Stimulated activated CD4-positive, alpha-beta T cell treated with anti-CD3 and anti-CD28 coated beads, Interleukin-1b, Interleukin-23, amount 100 ng/mL, for 1 hour (primary cell): ENCODE measurements at places on chromosomes 11 and 22.

DNA sequence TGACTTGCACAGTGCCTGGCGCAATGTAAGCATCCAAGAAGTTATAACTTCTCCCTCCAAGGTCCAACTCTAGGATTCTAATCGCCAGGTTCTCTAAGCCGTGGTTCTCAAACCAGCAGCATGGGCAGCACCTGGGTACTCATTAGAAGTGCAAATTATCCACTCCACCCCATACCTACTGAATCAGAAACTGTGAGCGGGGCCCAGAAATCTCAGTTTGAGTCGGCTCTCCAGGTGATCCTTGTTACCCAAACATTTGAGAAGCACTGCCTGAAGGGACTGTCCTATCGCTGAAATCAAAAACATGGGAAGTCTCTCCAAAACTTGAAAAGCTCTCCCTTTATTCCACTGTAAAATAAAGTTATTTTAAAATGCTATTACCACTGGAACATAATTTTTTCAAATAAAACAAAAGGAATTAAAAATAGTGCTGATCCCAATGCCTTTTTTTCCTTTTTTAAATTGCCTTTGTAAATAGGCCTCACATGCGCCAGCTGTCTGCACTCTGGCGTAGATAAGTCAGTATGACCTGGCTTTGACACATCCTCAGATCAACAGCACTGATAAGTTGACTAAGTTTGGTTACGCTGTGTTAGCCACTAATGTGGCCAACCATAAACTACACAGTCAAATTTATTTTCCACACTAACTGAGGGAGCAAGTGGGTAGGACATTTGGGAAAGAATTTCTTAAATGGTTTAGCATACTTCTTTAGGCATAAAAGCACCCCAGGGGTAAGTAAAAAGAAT is 8.4 kb upstream of the CTR9 start:
- DNase-seq = no peak

DNA sequence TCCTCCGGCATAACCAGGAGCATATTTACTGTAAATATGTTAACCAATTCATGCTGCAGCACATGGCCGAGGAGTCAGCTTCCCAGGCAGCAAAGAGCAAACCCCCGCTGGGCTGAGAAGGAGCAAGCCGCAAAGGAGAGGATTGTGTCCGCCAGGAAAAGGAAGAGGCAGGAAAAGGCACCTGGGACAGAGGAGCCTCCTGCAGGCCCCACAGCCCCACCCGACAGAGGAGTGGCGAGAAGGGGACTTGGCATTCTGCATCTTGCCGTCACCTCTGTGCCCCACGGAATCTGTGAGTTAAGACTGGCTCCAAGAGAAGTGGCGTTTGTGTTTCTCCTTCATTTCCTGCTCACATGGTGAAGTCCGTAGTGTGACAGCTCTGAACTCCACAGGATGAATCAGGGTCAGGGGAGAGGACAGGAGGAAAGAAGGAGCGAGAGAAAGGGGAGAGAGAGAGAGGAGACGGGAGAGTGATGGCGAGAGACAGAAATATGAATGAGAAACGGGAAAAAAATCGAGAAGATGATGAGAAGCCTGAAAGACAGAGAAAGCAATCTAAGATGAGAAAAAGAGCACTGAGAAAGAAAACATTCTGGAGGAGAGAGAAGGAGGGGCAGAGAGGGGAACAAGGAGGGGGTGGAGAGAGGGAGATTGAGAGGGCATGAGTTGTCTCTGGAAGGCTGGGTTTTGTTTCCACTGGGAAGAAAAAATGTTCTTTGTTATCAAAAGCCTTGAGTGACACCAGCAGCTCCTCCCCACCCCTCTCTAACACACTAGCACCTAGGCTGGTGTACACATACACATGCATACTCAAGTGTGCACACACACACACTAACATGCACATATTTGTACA is 489.6 kb downstream of the MN1 start:
- no peak for DNase-seq

GRCh38 chr11:78156127-78156844 is 16.9 kb upstream of the ALG8 start:
- DNase-seq = no peak

DNA sequence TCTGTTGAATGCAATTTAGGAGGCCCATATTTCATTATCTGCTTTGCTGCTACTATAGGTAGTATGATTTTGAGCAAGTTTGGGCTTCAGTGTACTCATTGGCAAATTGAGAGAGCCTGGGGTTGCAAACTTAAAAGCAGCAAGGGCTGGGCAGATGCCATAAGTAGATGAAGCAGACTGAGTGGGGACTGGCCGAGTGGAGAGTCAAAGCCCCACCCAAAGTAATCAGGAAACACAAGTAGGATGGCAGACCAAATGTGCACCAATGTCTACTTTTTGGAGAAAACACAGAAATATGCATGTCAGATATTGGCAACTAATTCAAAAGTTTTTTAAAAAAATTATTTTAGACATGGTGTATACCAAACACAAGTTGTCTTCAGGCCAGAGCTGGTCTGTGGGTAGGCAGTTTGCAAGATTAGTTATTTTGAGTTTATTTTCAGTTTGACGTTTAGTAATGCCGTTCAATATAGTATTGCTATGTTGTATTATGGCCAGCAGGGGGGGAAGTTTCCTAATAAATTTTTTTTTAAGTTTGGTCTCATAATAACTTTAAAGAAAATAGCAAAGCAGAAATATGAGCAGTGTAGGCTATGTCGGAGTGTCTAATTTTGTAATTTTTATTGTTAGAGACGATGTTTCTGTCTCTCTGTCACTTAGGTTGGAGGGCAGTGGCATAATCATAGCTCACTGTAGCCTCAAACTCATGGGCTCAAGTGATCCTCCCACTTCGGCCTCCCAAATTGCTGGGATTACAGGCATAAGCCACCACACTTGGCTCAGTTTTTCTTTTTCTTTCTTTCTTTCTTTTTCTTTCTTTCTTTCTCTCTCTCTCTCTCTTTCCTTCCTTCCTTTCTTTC is 105.1 kb downstream of the HIPK3 start:
- DNase-seq = no peak
